GM03348 (cell line): ENCODE measurements at places on chromosomes 12 and 14.

- DNase-seq, result no peak
These were observed at the start of gene RERGL for GRCh38 chr12:18090093-18090492. TSS of gene RERGL (minus strand) at chr12:18090193. CDS start at chr12:18090140, 53 bp downstream.

GRCh38 chr12:109517619-109518018 lies 40.2 kb downstream of the UBE3B start:
- no peak for DNase-seq

- DNase-seq, result no peak
These were observed 27.1 kb upstream of the PLD4 start for GRCh38 chr14:104897330-104898194.

GRCh38 chr14:79502136-79502750 lies 709.1 kb downstream of the DIO2 start:
- DNase-seq, result no peak

- DNase-seq, result no peak
These were observed 1.0 kb downstream of the BORCS5 start for GRCh38 chr12:12357719-12358461.

GRCh38 chr14:60723116-60723906 lies 840 bp downstream of the SIX4 start:
- DNase-seq, result peak; percentile 67

- peak; percentile 37 for DNase-seq
These were observed 193.4 kb downstream of the RASSF9 start for GRCh38 chr12:85642808-85643207.
